ENCODE measurements at places on chromosomes 3 and 15.

DNA sequence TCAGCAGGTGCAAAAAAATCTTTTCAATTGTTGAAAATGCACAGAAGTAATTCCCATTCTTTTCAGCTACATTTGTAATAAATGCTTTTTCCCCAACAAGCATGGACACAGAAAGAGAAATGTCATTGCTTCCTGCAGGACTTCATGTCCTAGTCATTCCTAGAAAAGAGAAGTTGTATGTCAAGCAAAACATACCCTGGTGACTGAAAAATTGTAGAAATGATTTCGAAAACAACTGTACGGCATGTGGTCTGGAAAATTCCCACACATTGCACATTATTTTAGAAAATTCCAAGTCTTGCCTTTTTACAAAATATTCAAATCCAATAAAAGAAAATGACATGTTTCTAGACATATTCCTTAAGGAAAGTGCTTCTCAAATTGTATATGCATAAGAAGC, 50.4 kb upstream of the ALCAM start:
- DNase-seq, result no peak

- DNase-seq, result no peak
These were observed 150.3 kb downstream of the PLCL2 start for GRCh38 chr3:17035033-17035432.

DNA sequence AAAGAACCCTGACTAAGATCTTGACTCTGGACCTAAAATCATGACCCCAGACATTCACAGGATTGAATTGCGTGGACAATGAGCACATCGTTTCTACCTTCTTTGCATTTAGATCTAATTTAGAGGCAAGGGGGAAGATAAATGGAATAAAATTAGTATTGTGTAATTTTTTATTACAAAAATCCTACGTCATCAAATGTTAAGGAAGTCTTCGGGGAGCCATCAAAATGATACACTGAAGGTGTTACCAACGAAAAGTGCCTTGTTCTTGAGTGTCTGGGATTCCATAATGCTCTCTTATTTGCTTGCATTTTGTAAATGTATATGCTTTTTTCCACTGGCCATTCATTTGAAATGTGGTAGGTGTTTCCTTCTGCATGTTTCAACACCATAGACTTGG, 52.8 kb upstream of the C3orf49 start:
- no peak for DNase-seq

DNA sequence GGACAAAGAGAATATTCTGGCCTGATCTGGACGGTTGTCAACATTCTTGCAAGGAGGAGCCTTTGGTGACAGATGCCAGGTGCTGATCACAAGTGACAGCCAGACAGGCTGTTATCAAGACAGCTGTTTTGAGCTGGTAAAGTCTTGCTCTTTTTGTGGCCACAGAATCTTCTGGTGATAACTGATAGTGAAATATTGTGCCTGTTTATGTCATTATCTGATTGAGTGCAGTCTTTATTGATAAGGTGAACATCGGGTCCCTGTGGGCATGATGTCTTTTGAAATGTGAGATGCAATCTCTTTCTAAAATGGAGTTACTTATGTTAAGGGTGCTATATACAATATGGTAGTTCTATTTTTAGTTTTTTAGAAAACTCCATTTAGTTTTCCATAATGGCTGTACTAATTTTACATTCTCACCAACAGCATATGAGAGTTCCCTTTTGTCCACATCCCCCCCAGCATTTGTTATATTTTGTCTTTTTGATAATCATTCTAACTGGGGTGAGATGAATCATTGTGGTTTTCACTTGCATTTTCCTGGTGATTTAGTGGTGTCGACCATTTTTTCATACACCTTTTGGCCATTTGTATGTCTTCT, 10.7 kb downstream of the CEP63 start:
- DNase-seq, result no peak

DNA sequence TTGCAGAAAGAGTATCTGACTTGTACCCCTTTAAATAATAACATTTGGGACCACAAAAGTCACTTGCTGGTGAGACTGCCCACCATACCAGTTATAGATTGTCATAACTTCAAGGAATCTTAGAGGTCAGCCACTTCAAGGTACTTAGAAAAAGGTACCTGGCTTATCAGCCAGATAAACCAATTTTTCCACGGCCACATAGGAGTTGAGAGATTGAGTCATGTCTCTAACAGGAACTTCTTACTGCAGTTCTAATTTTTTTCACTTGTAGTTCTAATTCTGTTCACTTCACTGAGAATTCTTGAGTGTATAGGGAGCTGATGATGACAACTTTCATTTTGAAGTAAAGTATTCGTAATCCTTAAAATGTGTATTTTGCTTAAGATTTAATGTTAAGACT, 317.1 kb upstream of the CBLB start:
- DNase-seq, result no peak

DNA sequence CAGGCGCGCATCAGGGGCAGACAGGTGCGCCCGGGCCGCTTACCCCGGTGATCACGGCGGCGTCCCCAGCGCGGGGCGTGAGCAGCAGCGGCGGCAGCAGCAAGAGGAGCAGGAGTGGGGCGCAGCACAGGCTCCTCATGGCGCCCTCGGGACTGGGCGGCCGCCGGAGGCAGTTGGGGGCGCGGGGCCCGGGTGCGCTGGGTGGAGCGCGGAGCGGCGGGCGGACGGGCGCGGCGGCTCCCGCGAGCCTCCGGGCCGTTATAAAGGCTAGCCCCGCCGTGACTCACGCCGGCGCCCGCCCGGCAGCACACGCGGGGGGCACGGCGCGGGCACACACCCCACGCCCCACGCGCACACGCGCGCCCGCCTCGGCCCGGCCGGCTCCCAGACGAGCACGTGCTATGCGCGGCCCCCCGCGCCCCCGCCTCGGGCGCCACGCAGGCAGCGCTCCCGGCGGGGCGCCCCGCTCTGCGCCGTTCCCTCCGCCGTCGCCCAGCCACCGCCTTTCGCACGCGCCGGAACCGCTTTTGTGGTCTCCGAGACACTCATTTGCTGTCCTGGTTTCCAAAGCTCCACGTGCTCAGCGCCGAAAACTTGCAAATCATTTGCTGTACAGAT, at the start of gene PROK2:
Gene PROK2 (minus strand): TSS at position 235 of the 618 bp plus-strand sequence. CDS start 96 bp downstream, at position 139.
- DNase-seq, result no peak

DNA sequence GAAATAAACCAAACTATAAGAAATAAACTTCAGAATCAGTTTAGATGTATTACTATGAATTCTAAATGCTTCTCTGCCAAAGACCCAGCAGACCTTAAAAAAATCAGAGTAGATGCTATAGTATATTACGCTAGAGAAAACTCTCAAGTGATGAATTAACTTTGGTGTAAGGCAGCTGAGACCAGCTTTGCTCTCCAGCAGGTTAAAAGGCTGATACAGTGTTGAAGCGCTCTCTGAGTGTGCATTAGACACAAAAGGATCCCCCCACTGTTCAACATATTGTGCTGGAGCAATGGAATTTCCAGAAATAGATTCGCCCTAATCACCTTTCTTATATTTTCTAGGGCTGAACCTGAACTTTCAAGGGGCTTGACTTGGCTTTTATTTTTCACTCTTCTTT, 190.0 kb downstream of the EFHB start:
- no peak for DNase-seq

DNA sequence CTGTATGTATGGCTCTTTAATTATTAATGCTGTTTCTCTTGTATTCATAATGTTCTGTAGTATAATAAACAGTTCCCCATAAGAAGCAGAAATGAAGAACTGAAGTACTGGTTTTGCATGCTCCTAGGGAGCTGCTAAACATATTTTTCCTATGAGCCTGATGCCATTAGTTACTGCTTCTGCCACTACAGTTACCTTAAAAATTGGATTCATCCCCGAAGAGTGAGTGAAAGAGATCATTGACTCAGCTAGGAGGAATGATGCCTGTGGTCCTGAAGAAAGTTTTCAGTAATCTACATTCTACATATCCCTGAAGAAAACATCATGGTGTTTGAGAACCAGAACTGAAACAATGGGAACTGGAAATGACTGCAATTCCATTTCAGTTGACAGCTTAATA, 37.1 kb upstream of the ST3GAL6 start:
- no peak for DNase-seq

DNA sequence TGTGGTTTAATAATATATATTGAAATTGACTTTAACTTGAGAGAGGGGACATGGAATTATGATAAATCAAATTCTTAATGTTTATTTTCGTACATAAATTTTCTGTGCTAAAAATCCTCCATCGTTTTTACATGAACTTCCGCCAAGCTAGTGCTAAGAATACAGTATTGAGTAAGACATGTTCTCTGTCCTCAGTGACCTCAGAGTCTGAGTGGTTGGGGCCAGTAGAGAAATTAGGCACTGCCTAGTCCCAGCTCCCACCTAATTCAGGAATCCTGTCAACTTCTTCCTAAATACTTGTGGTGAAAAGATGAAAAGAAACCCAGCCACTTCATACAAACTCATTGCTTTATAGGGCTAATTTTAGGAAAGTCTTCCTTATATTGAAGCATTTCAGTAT, 110.3 kb downstream of the PPP2R3A start:
- DNase-seq, result no peak

DNA sequence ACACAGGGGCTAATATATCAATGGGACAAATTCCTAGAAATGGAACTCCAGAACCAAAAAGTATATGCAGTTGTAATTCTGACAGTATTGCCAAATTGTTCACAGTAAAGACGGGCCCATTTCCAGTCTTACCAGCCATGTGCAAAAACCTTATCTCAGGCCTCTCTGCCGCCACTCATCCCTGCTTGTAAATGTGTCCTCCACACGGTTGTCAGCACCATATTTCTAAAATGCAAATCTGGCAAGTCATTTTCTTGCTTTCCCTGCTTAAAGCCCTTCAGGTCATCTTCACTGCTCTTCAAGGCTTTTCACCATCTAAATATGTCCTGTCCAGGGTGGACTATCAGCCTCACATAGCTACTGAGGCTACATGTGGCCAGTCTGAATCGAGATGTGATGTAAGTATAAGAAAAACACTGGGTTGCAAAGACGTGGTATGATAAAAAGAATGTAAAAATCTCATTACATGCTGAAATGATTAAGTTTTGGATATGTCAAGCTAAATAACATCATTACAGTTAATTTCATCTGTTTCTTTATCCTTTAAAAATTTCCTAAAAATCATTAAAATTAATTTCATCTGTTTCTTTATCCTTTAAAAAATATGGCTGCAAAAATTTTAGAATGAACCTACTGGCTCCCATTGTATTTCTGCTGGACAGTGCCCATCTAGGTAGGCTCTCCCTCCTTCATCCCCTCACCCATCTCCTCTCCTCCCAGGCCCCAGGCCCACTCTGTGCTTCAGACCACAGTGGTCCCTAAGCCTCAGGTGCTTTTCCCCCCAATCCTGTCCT, 980 bp downstream of the PARP9 start:
- no peak for DNase-seq

DNA sequence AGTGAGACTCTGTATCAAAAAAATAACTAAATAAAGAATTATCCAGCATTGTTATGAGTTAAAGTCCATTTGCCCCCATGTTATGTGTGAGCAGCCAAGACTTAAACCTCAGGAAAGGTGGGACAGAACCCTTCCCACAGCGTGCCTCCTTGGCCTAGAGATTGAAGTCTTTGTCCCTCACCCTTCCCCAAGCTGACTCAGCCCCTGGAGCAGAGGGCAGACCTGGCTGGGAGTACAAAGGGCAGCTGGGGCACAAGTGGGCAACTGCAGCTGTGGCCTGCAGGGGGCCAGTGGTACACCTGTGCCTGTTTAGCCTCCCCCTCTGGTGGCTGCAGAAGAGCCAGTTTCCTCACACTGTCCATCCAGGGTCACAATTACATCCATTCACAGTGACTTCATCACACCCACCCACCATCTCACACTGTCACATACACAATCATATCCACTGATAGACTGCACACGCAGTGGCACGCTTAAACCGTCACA, 940 bp upstream of the ACY1 start:
- peak; percentile 67 for DNase-seq

GRCh38 chr3:127377801-127378655, 90.2 kb upstream of the PRR20G start:
- DNase-seq, result no peak

DNA sequence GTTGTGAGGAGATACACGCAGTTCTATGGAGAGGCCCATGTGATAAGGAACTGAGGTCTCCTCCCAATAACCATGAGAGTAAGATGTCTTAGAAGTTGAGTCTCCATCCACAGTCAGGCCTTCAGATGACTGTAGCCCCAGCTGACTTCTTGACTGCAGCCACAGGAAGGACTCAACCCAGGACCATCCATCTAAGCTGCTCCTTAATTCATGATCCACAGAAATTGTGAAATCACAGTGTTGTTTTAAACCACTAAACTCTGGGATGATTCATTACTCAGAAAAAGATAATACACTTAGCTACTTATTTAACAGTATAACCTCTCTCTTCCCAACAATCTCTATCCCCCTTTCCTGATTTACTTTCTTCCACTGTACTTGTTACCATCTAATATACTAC, 173.3 kb downstream of the ALDH1A2 start:
- no peak for DNase-seq

GRCh38 chr3:155872904-155873646, 2.6 kb downstream of the GMPS start:
- DNase-seq, result no peak

DNA sequence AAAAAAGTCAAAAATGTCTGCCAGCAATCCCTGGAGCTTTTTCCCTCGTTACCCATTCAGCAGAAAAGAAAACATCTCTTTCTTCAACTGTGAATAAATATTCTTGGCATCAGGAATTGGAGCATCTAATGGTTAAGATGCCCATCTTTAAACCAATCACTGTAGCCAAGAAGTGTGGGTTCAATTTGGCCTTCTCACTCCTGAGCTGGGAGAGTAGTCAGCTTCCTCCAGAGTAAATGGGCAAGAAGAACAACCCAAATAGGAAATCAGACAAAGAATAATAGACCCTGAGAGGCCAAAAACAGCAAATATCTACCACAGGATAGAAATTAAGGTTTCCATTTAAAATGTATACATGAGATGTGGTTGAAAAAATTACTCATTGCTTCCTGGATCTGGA, 508.0 kb upstream of the MDFIC2 start:
- no peak for DNase-seq

DNA sequence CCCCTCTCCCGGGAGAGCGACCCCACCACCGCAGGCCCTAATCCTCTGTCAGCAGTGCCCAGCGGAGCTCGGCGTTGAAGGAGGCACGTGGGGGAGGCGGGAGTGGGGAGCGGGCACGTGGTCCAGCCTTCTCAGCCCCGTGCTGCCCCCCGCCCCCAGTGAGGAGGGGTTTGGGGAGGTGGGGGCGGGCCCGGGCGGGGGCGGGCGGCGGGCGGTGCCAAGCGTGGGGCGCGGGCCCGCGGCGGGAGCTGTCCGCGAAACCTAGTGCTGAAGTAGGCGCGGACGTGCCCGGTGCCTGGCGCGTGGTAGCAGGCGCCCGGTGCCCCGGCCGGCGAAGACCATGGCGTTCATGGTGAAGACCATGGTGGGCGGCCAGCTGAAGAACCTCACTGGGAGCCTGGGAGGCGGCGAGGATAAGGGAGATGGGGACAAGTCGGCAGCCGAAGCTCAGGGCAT, at the start of gene CPLX3:
Gene CPLX3 (plus strand): TSS at position 264 of the 456 bp plus-strand sequence. CDS start 77 bp downstream, at position 341.
- no peak for DNase-seq

All from SHP77 treated with DMSO at 0.1 percent for 48 hours (cell line).